ENCODE measurements at places on chromosomes 4 and X.

DNA sequence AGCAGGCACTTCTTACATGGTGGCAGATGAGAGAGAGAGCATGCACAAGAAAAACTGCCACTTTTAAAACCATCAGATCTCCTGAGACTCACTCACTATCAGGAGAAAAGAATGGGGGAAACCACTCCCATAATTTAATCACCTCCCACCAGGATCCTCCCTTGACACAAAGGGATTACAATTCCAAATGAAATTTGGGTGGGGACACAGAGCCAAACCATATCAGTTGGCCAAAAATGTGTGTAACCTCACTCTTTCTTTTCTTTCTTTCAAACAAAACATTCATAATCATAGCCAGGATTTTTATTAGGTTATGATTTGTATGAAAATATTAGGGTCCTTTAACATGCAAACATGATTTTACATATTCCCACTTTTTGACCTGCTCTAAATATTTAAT is 222.1 kb downstream of the PCDH18 start:
- no peak for DNase-seq

- no peak for DNase-seq
Observed at GRCh38 chrX:131393426-131393825, 104.3 kb upstream of the IGSF1 start.

DNA sequence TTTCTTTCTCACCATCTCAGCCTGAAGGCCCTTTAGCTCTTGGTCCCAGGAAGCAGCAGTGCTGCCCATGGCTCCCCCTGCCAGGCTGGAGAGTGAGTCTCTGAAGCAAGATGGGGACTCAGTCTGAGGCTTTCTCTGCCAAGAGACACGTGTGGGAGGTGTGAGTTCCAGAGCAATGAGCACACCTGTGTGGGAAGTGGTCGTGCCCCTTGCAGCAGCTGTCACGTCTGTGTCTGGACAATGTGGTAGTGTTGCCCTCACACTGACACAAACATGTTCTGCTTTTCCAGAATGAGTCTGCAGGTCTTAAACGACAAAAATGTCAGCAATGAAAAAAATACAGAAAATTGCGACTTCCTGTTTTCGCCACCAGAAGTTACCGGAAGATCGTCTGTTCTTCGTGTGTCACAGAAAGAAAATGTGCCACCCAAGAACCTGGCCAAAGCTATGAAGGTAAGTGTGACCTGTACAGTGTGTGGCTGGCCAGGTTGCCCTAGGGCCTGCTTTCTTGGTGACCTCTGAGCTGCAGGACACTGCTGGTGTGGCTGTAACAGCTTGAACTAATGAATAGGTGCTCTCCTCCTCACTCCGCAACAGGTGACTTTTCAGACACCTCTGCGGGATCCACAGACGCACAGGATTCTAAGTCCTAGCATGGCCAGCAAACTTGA is 1.9 kb downstream of the TACC3 start:
- DNase-seq, result peak; percentile 71

DNA sequence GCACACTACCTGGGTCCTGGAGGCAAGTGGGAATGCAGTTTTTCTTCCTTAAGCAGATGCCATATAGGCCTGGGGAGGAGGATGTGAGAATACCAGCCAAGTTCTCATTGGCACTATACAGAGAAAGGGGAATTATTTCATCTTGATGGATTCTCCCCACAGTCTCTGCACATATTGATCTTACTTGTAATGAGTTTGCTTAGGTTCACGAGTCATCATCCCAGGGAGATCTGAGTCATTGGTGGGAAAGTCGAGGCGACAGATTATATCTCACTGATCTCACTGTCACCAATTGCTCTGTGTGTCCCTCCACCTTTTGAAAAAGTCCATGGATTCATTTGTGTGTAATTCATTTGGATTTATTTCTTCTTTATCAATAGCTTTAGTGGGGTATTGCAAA is 156.8 kb downstream of the AR start:
- no peak for DNase-seq

GRCh38 chr4:12987284-12987683 is 496.9 kb downstream of the RAB28 start:
- DNase-seq, result no peak

GRCh38 chr4:137614491-137614890 is 82.2 kb upstream of the PCDH18 start:
- no peak for DNase-seq

DNA sequence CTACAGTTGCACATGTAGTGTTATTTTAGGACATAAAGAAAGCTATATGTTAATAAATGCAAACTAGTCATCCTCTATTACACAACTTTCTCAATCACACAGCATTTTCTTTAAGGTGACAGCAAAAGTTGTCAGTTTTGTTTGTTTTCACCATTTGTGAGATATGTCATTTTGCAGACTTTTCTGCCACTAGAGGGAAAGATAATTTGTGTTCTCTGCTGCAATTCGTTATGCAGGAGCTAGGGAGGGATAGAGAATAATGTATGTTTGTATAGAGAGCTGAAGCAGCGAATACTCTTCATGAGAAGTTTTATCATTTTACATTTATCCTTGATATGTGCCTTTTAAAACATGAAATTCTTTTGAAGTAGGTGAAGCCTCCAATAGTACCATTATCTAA is 670.6 kb upstream of the ATOH1 start:
- no peak for DNase-seq

DNA sequence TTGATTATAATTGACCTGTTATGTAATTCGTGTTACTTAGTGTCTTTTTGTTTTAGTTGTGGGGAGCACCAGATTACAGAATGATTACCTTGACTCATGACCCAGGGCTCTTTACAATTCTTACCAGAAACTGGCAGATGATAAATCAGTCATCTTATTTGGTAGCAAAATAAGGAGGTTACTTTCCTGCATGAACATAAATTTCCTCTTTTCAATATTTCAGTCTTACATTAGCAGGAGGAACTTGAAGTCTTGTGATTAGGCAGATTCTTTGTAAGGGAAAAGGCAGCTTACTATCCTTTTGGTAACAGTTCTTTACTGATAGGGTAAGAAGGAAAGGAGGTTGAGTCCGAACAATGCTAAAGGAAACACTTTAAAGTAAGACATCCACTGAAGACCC is 26.0 kb upstream of the SLC25A5 start:
- no peak for DNase-seq

DNA sequence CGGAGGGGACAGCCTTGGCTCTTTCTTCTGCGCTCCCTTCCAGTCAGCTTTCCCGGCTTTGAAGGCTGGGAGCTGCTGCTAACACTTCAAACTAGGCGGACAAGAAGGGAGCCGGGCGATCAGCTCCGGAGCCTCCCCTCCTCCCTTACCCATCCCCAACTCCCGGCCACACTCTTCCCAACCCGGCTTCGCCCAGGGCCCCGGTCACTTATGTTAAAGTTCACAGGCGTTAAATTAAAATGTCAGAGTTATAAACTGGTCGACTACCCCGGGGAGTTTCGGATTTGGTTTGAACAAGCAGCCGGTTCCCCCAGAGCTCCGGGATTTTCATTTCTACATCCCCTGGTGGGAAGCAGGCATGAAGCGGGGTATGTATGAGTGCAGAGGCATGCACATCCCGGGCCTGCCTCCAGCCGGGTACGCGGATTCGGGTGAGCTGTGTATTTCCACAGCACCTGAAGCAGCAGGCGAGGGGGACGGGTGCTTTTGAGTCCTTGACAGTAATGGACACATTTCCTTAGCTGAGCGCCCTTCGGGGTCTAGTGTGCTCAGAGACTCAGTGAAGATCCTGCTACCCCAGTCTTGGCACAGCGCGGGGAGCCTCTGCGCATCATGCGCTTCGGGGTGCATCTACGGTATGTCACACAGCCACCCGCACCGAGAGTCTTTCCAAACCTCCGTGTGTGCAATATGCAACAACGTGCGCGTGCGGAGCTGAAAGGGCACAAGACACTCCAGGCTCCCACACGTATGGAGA is 880 bp downstream of the UNC5C start:
- DNase-seq, result no peak

- DNase-seq, result peak; percentile 30
Observed at GRCh38 chr4:168917138-168917779, 92.8 kb downstream of the CBR4 start.

- DNase-seq, result no peak
Observed at GRCh38 chr4:83599183-83599582, 63.3 kb downstream of the GPAT3 start.

GRCh38 chrX:44082829-44083228 is 109.6 kb upstream of the NDP start:
- DNase-seq, result no peak

DNA sequence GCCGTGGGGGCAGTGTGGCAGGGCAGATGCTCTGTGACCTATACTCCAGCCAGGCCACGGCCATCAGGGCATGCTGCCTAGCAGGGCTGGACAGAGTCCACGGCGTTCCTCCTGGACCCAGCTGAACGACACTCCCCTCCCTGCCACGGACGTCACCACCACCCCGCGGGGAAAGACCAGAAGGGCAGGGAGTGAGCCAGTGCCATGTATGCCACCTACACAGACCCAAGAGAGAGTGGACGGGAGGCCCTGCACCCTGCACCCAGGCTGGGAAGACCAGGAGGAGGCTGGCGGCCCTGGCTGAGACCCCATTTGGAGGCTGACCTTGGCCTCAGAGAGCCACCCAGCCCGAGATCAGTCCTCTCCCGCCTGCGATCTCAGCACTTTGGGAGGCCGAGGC is 101.9 kb downstream of the FAM53A start:
- no peak for DNase-seq

DNA sequence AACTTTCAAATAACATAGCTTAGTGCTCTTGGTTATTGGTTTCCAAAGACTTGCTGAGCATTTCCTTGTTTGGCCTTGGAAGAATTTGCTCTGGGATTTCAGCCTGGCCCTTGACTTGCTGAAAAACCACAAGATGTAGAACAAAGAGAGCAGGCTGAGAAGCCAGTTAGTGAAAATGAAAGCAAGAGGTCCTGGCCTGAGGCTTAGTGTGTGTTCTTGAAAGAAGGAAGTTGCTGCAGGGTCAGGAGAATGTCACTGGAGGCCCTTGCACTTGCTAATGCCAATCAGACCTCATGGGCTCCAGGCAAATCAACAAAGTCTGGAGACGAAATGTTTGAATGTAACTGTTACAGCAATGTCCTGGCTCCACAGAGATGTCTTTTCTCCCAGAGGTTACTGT is 79.4 kb downstream of the SYNPO2 start:
- peak; percentile 17 for DNase-seq

DNA sequence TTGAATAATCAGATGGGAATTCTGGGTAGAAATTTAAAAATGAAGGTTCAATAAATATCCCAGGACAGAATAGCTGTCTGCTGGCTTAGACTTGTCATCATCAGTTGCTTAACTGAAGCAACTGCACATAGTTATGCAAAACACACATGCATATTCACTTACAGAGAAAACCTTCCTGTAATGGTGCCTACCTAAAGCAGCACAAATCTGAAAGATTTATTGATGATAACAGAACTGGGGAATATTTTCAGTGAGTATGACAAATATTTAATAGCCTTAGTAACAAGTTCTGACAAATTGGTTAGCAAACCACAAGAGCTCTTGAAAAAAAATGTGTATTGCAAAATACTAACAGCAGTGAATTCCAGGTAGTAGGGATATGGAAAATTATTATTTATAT is 606.8 kb upstream of the BOD1L1 start:
- DNase-seq, result no peak

DNA sequence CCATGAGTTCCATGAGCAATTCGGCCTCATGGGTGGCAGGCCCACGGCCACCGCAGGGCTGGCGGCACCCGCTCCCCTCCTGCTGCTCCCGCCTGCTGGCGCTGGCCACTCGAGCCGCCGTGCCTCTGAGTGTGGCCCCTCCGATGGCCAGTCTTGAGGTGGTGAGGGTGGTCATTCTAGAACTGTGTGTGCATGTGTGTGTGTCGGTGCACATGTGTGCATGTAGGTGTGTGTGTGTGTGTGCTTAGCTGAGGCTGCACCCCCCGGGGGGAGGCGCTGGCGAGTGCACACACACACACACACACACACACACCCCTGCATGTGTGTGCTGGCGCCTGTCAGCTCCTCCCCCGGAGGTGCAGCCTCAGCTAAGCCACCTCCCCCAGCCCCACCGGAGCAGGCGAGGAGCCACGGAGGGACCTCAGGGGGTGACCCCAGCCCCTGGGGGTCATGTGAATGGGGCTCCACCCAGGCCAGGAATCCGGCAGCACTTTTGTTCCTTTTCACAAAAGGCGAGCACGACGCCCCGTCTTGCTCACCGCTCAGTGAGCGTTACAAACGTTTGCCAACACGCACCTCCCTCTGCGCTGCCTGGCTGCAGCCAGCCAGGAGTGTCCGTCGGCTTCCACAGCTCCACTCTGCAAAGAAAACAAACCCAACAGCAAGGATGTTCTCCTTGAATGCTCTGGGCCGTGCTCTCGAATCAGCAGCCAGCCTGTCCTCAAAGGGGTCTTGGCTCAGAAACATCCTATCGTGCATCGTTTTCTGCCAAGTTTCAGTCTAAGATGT is 29.9 kb downstream of the FGFRL1 start:
- DNase-seq, result no peak

DNA sequence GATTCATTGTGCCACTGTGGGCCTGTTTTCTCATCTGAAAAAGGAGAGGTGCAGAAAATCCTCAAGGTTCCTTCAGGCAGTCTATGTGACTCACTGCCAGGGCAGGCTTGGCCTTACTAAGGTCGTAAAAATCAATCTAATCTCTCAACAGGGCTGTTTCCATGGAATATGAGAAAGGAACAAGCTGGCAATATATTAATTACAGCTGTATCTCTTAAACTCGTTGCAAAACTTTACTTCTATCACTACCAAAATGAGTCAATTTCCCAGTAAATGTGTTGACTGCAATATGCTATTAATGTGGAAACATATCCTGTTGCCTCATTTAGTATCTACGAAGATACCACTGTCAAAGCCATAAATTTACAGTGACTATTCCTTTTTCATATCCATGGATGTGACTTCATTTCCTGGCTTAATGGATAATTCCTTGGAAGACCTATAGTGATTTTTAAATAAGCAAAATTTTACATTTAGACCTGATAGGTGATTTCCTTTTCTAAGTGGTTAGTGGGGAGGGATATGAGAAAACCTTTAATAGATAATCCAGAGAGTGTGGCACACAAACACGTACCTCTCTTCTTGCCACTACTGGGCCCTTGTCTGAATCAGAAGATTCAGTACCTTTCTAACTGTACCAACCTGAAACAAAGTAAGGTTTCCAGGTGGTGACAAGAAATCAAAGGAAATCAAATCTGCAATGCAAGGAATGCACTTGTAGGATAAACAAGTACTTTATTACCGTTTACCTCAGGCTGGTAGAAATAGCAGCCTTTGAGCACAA is 127.4 kb upstream of the FTHL17 start:
- no peak for DNase-seq

GRCh38 chr4:7658341-7659204 is 223.8 kb upstream of the PSAPL1 start:
- no peak for DNase-seq

DNA sequence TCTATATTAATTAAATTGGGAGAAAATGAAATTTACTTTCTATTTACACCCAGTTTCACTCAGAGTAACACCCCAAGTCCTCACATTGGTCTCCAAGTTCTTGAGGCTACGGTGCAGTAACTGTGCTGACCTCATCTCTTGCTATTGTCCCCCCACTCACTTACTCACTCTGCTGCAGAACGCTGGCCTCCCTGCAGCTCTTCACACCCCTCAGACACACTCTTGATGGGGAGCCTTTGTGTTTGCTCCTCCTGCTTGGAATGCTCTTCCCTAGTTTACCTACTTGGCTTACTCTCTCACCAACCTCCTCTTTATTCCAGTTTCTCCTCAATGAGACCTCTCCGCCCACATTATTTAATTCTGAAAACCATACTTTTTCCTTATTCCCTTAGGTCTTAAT is 22.2 kb upstream of the SPARCL1 start:
- DNase-seq, result no peak

GRCh38 chr4:123701131-123701575 is 304.6 kb downstream of the SPRY1 start:
- DNase-seq, result no peak

Measured in CD4-positive, alpha-beta T cell treated with Interleukin-21 for 1 hour (primary cell).